ENCODE measurements at places on chromosomes 6 and 20.

GRCh38 chr20:14334306-14334930 lies 3.0 kb downstream of the FLRT3 start:
- DNase-seq, result no peak

GRCh38 chr6:137202078-137202477 lies 17.1 kb downstream of the IFNGR1 start:
- DNase-seq, result no peak

DNA sequence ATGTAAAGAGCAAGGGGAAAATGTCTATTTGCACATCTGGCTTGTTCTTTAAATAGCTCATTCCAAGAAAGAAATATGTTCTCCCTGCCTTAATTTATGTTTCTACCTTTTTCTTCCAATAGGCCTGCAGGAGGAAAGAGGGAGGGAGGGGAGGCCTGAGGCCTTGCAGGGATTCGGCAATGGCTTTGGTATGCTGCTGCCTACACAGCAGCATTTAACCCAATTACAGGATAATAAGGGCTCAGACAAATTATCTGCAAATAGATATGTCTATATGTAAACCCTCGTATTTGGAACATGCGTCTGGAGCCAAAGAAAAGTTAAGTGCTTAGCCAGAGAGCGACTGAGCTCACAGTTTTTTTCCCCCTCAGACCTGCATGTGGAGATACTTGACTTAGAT lies 277.2 kb downstream of the CDC5L start:
- no peak for DNase-seq

DNA sequence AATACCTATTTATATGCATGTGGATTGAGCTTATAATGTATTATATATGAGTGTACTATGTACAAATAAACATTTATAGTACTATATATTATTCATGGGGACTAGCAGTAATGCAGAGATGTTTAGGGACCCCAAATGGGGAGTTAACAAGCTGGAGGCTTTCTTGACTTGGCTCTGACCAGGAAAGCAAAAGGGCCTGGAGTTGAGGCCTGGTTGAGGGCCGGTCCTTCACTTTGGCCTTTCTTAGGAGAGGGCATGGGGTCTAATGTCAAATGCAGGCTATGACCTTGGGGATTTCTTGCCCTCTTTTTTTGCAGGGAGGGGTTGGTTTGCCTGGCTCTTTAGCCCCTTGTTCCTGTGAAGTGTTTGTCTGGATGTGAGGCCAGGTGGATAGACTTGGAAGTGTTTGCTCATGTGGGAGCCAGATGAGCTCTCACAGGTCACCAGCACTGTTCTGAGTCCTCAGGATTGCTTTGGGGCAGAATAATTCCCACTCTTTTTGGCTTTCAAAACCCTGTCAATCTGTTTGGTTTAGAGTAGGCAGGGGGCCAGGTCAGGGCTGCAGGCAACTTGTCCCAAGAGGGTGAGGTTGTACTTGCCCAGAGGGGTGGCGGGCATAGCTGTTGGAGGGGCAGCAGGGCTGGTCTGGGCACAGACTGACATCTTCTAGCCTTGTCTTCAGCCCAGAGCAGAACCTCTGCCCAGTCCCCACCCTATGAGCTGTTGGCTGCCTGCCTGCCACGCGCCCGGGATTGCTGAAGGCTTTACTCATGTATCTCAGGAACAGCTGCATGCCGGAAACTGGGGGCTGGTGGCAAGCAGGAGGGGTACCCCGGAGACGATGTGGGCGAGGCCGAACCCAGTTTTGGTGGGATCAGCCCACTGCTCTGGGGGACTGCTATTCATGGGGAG lies 14.6 kb downstream of the TJAP1 start:
- DNase-seq, result no peak

GRCh38 chr6:87514831-87515230 lies 42.1 kb downstream of the SLC35A1 start:
- DNase-seq, result no peak

DNA sequence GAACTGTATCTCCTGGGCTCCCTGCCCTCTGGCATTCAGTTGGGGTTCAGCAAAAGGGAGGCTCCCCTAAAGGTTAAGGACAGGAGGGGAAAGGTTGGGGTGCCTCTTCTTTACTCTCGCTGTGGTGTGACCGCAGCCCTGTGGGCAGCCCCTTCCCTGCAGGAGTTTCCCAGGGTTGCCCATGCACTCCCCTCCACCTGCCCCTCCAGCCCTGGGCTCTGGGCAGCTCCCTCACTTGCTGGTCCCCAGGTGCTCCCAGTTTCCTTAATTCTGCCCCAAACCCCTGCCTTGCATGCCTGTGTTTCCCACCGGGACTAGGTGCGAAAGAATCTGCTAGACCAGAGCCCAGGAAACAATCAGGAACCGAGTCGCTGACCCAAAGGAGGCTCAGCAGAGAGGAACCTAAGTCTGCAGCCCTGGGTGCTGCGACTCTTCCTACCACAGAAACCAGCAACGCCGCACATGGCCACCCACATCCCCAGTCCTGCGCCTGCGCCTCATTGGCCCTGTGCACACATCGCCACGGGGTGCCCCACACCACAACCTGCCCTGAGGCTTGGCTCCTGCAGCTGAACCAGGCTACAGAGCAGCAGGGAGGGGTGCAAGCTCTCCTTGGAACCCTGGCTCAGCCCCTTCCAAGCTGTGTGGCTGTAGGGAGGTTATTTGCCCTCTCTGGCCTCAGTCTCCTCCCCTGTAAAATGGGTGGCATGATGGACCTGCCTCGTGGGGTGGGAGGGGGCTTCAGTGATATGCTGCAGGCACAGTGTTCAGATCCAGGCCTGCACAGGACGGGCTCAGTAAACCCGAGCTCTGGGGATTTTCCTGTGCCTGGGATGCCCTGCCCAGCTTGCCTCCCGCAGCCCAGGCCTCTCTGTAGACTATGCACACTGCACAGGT lies 487.6 kb downstream of the PREX1 start:
- DNase-seq, result no peak

GRCh38 chr6:14929291-14929690 lies 316.6 kb upstream of the JARID2 start:
- DNase-seq, result no peak

GRCh38 chr6:33324125-33324524 lies 6.6 kb upstream of the ZBTB22 start:
- DNase-seq, result no peak

DNA sequence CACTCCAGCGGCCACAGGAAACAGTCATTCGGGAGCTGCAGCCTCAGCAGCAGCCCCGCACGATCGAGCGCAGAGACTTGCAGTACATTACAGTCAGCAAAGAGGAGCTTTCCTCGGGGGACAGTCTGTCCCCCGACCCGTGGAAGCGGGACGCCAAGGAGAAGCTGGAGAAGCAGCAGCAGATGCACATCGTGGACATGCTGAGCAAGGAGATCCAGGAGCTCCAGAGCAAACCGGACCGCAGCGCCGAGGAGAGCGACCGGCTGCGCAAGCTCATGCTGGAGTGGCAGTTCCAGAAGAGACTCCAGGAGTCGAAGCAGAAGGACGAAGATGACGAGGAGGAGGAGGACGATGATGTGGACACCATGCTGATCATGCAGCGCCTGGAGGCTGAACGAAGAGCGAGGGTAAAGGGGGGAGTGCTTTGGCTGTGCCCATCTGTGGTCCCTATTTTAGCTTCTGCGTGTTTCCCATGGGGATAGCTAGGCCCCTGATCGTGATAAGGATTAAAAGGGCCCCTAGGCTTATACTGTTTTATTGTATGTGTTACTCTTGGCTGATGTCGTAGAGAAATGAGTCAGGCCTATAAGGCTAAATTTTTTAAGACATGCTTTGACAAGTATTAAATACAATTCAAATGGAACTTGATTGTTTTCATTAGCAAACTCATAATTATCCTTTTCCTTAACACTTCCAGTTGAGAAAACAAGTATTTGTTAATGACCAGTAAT lies 45.5 kb upstream of the KIF25 start:
- no peak for DNase-seq

GRCh38 chr20:19291024-19291817 lies 78.8 kb downstream of the SLC24A3 start:
- DNase-seq, result no peak

DNA sequence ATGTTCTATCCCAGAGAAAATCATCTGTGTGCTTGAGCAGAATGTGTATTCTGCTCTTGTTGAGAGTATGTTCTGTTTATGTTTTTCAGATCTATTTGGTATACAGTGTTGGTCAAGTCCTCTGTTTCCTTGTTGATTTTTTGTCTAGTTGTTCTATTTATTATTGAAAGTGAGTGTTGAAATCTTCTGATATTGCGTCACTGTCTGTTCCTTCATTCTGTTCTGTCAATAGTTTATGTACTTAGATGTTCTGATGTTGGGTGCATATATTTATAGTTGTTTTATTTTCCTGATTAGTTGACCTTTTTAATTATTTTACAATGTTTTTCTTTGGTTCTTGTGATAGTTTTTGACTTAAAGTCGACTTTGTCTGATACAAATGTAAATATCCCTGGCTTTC lies 458.7 kb upstream of the HSF2 start:
- no peak for DNase-seq

GRCh38 chr6:107744927-107745326 lies 79.2 kb downstream of the SCML4 start:
- no peak for DNase-seq

GRCh38 chr6:41600499-41601247 lies 37.6 kb upstream of the MDFI start:
- no peak for DNase-seq

DNA sequence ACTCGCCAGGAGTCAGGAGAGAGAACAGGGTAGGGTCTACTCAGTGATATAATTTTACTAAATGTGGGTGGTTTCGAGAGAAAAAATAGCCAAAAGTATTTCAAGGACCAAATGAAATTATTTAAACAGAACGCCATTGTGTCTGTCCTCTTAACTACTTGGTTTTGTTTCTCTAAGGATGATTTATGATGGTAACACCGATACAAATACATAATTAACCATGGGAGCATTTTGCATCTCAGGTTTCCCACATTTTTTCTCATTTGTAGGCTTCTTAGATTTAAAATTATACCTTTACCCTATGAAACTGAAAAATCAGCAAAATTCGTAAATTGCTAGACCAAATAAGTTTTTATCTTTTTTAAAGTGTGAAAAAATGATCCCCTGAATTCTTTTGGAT lies 188.2 kb downstream of the ZFP64 start:
- DNase-seq, result no peak

GRCh38 chr6:39353698-39354315 lies 31.3 kb upstream of the KCNK16 start:
- DNase-seq, result no peak

DNA sequence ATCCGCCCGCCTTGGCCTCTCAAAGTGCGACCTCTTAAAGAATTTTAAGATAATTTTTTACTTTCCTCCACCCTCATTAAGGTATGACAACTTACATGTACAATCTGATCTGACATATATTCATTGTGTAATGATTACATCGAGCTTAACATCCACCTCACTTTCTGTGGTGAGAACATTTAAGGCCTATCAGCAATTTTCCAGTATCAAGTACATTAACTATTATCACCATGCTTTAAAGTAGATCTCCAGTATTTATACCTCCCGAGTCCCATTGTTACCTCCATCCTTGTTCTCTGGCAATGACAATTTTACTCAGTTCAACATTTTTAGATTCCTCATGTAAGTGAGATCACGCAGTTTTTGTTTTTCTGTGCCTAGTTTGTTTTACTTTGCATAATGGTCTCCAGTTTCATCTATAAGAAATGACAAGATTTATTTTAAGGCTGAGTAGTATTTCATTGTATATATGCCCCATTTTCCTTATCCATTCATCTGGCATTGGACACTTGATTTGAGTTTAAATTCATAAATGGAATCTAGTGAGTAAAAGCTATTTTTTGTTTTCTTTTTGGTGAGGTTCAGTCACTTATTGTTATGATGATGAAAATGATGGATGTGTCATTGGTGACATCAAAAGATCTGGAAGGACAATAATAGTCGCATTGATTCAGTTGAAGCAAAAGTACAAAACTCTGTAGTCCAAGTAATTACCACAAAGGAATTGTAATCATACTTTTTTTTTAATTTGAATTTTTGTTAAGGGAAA lies 87.0 kb downstream of the OR2B2 start:
- no peak for DNase-seq

DNA sequence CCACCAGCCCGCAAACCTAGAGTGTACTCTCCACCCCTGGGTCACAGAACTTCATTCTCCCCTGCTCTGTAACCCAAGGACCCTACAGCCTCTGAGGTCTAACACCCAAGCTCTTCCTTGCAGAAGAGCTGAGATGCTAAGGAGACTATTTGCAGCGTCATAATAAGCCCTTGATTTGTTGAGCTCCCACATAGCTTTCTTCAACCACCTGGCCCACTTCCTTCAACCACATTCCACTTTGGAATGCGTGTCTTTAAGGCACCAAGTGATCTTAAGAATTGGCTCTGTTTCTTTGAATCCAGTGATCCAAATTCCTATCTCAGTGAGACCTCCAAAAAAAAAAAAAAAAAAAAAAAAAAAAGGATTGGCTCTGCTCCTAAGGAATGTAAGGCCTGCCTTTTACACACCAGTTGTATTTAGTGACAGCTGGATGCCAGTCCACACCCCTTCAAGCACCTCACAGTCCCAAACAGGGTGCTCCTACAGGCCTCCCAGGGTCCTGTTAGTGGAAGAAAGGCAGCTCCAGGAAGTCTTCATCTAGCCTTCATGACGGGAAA lies 106.2 kb downstream of the UBE3D start:
- DNase-seq, result no peak

- DNase-seq, result no peak
Measured at GRCh38 chr6:134020543-134020942, 31.9 kb downstream of the SLC2A12 start.

- no peak for DNase-seq
Measured at GRCh38 chr6:150207931-150208570, 65.2 kb downstream of the PPP1R14C start.

DNA sequence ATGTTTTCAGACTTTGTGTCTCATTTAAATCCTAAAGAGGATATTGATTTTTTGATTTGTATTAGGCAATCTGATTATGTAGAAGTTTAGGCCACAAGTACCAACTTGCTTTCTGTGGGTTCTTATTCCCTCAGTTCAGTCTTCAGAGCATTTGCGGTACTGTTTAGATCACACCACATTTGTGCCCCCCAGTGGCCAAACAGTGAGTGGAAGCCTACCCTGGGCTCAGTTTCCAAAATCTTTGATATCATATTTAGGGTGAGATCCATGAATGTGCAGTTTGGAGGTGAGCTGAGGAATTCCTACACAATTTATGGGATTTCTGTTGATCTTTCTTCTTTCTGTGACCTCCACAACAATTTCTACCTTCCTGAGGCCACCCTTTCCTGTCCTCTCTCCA lies 92.3 kb upstream of the FUT9 start:
- DNase-seq, result no peak

DNA sequence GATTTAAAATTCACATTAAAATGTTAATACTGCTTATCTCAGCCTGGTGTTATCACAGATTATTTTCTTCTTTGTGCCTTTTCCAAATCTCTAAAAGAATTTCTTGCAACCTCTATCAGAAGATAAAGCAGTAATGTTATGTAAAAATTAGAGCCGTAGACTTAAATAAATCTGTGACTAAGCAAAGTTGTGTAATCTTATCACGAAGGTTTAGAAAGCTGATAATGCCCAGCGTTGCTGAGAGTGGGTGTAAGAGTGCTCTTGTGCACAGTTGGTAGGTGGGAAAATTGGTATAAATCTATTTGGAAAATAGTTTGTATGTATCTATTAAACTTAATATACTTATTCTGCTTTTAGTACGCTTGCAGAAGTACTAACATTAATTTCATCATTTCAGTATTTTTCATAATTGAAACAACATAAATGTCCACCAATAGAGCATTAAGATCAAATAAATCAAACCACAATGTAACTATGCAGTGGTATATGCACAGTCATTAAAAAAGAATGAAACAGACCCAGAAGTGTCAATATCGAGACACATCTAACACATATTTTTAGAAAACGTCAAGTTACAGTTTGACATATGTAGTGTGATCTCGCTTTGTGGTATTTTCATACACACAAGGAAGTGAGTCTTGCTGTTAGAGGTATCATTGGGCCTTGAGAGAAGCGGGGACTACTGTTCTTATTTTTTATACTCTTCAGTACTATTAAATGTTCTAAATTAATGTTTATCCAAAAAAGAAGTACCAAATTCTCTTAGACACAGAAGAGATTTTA lies 54.4 kb upstream of the PBOV1 start:
- no peak for DNase-seq

All from stimulated activated CD8-positive, alpha-beta memory T cell treated with anti-CD3 and anti-CD28 coated beads, Interleukin-12 subunit alpha, Interleukin-12 subunit beta, amount 100 ng/mL, for 4 hours (primary cell).